Esophagus squamous epithelium (tissue), 5 donors: ENCODE measurements at places on chromosomes 5 and 9. TPM values are rescaled to one million over a fixed set of nuclear protein-coding genes. Genes with fewer than 3 reads are reported as not detected.

The DEPDC1B gene
- total RNA-seq = 10.3 TPM

The PDLIM7 gene
- 33.4 TPM for total RNA-seq

The SLC6A19 gene
- total RNA-seq = not detected

The STPG3 gene
- not detected for total RNA-seq

The NR5A1 gene
- not detected for total RNA-seq

The NACC2 gene
- 10.4 TPM for total RNA-seq

- DNase-seq = no peak
These were observed 27.2 kb downstream of the TNFAIP8 start for GRCh38 chr5:119383008-119383407.

DNA sequence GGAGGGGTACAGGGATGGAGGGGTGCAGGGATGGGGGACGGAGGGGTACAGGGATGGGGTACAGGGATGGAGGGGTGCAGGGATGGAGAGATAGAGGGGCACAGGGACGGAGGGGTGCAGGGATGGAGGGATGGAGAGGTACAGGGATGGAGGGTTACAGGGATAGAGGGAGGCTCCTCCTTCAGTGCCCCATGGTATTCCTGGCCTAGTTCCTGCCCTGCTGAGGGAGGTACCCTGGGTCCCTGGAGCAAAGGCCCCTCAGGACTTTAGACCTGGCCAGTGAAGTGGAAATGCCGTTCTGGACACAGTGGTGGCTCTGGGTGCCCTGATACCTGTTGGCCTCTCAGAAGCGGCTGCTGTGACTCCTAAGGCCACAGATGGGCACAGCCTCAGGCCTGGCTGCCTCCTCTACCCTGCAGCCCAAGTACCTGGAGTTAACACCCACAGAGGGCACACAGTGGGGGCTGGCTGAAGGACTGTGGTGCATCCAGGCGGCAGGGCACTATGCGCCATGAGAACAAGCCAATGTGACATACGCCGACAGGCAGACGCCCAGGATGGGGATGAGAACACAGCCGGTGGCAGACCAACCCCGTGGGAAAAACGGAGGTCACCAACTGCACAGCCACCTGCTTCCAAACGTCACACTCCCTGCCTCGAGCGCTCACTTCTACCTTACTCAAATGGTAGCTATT, 8.4 kb downstream of the PTGES2 start:
- DNase-seq = no peak

GRCh38 chr5:6711409-6712141, 1.7 kb upstream of the TENT4A start:
- no peak for DNase-seq

DNA sequence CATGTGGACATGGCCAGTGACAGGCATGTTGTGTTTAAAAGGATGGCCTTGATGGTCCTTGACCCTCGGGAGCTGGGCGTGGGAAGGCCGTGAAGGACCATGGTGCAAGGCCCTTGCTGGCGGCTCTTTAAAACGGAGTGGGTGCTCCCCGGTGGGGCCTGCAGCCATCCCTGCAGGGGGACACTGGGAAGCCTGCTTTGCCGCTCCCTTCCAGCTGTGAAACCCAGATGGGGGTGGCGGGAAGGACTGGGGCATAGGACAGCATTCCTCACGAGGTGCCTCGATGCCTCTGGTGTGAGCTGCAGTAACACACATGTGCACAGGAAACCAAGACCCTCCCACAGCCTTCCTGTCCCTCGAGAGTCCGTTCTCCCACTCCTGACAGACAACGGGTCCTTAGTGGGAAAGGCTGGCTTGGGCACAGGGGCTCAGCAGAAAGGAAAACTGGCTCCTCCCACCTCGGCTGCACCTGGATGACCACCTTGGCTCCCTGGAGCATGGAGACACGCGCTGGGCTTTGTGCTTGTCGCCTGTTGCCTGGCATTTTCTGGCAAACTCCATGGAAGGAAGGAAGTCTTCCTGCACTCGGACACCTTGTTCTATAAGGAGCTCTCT, 30.3 kb upstream of the IRX4 start:
- no peak for DNase-seq

DNA sequence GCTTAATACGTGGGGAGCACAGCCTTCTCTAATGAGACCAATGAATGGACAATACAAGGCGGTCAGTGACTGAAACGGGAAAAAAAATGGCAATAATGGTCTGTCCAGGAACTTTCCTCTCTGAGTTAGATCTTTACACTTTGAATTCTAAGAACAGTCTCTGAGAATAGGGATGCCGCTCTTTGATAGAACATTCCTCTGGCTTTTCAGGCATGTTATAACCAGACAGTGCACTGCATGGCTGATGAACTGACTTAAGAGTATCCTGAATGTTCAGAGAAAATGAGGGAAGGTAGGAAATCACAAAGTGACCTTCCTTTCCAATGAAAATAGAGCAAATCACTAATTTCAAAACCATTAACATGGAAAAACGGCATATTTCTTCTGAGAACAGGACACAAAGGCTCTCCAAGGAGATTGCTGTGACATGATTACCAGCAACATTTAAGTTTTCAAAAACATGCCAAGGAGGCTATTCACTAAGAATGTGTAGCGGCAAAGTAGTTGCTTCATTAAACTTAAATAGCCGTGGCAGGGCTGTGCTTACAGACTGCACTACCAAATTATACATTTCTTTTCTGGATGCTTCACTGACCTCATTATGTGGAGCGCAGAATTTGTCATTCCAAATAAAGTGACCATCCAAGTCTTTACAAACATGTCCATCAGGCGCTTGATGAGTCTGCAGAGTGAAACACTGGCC, 105.9 kb downstream of the MARCHF3 start:
- no peak for DNase-seq

- no peak for DNase-seq
These were observed 176.1 kb downstream of the PCSK1 start for GRCh38 chr5:96256795-96257470.

GRCh38 chr9:27766073-27766835, 193.0 kb upstream of the C9orf72 start:
- no peak for DNase-seq

DNA sequence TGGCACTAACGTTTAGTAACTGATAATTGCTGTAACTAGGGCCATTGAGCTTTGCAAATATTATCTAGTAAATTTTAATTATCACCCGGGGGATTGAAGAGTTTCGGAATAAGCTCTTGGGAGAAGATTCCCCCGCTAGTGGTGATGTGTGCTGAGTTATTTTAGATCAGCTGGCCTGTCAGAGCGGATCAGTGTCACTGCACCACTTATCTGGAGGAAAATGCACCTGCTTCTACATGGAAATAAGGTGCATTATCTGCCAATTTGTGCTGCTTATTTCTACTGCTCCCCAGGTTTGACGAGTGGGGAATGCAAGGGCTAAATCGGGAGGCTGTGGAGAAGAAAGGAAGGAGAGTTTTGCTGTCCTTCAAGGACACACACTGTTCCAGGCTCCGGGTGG, 518.6 kb downstream of the TLE4 start:
- no peak for DNase-seq

DNA sequence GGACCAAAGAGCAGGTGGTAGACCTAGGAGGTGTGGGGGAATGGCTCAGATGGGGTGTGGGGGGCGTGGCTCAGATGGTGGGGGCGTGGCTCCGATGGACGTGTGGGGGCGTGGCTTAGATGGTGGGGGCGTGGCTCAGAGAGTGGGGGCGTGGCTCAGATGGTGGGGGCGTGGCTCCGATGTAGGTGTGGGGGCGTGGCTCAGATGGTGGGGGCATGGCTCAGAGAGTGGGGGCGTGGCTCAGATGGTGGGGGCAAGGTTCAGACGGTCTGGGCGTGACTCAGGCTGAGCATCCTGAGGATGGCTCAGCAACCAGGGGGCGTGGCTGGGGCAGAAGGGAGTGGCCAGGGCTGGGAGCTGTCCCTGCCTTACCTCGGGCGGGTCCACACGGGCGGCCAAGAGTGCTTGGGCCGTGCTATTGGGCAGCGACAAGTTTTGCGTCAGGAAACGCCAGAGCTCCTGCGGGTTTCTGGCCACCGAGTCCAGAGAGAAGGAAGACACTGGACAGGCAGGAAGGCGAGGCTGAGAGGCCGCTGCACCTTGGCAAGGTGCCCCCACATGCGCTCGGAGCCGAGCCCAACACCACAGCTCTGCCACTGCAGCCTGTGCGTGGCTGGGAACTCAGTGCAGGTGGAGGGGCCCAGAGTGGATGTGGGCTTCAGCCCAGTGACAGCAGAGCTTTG, 5.9 kb downstream of the ABCA2 start:
- no peak for DNase-seq

DNA sequence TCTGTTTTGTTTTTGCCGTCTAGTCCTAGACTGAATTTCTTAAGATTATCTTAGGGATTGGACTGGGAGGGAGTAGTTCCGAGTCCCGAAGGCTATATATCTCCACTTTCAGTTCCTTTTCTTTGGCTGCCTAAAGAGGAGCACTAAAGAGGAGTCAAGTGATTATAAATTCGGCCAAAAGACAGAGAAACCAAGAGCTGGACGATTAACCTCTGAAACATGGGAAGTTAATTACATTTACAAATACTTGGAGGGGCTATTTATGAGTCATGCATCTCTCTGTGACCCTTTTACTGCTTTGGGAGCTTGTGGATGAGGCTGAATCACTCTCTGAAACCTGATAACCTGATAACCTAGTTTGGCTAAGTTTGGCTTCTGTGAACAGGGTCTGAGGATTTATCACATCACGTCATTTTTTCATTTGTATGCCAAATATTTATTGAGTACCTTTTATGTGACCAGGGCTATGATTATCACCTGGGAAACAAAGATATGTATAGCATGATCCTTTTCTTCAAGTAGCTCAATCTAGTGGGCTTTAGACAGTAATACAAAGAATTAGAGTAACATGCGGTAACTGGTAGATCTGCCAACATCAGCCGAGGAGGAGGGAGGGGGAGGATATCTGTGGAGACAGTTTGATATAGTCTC, 180.9 kb downstream of the CD180 start:
- no peak for DNase-seq

DNA sequence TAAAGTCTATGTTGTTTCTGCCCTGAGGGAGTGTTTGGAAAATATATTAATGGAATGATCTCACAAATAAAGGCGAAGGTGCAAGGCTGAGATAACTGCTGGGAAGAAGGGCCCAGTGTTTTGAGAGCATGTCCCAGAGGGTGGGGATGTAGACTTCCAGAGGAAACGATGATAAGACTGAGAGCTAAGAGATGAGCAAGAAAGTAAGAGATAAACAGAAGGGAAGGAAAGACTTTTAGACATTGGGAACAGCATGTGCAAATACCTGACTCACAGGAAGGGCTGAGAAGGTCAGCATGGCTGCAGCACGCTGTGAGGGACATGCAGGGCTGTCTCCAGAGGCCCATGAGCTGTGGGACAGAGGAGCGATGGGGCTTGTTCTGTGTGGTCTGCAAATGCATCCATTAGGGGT, 19.9 kb upstream of the ADRB2 start:
- no peak for DNase-seq

DNA sequence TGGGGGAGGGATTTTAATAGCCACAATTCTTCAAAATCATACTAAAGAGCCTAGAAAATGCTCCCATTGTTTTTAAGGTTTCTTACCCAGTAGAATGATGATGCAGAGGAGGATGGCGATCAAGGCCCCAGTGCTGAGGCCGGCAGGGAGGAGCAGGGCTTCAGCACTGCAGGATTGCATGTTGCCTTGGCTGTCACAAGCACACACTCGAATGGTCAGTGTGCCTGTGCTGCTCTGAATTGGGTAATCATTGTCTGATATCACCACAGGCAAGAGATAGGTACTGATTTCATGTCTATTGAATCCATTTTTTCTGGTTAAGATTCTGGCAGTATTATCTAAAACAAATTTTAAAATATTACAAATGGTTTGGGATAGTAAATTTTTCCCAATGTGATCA, 153.3 kb downstream of the CDH10 start:
- DNase-seq = no peak
